Ovary (tissue), 10 donors: ENCODE measurements at places on chromosomes 3 and 15. TPM values are rescaled to one million over a fixed set of nuclear protein-coding genes. Genes with fewer than 3 reads are reported as not detected.

The GPR27 gene
- total RNA-seq, result 9.3 TPM

The SYNPR gene
- total RNA-seq, result not detected

The RASL12 gene
- total RNA-seq, result 11.2 TPM

The PLD1 gene
- 125 TPM for total RNA-seq

The ARGFX gene
- not detected for total RNA-seq

The PLCH1 gene
- 0.30 TPM for total RNA-seq

The RASGRP1 gene
- 0.28 TPM for total RNA-seq

The GP5 gene
- total RNA-seq, result 0.28 TPM

The ITIH4 gene
- total RNA-seq, result 2.2 TPM

The CLDN18 gene
- not detected for total RNA-seq

The SLC6A1 gene
- 2.2 TPM for total RNA-seq

The DZIP1L gene
- 29.0 TPM for total RNA-seq

The REC114 gene
- not detected for total RNA-seq

The ROBO2 gene
- 14.3 TPM for total RNA-seq

The DNAH12 gene
- total RNA-seq, result 0.95 TPM

The AMT gene
- total RNA-seq, result 15.0 TPM

The PLS1 gene
- 4.1 TPM for total RNA-seq

The CCR3 gene
- total RNA-seq, result not detected

The LRRFIP2 gene
- 40.3 TPM for total RNA-seq

The COL7A1 gene
- 8.3 TPM for total RNA-seq

The IREB2 gene
- 29.3 TPM for total RNA-seq

The ANAPC13 gene
- 51.0 TPM for total RNA-seq

The TCTA gene
- 22.4 TPM for total RNA-seq

The ALPK3 gene
- 0.89 TPM for total RNA-seq

The SLC38A3 gene
- 3.7 TPM for total RNA-seq

The MCTP2 gene
- total RNA-seq, result 6.8 TPM
